ENCODE measurements at places on chromosomes 7 and 10. TPM values are rescaled to one million over a fixed set of nuclear protein-coding genes. Genes with fewer than 3 reads are reported as not detected.
A peak's percentile ranks its signal among the peaks of the same experiment; 100 is the strongest.

Gene IFIT1B
- total RNA-seq: not detected

Gene LRMDA
- total RNA-seq: 7.9 TPM

Gene LIPJ
- not detected for total RNA-seq

Gene RAB11FIP2
- 42.4 TPM for total RNA-seq

Gene NPFFR1
- total RNA-seq: under 0.01 TPM

Gene IRF5
- 6.6 TPM for total RNA-seq

Gene EBLN1
- not detected for total RNA-seq

Gene ACTR3C
- total RNA-seq: 7.9 TPM

Gene FAM25A
- total RNA-seq: not detected

Gene AKR1C4
- total RNA-seq: not detected

Gene ADAM22
- 1.4 TPM for total RNA-seq

Gene TSPAN12
- 4.7 TPM for total RNA-seq

Gene H2BK1
- not detected for total RNA-seq

Gene POLL
- total RNA-seq: 21.6 TPM

Gene AGAP5
- total RNA-seq: 7.8 TPM

- no peak for ATAC-seq
These were observed 149.2 kb downstream of the DYNC1I1 start for GRCh38 chr7:95921543-95921942.

DNA sequence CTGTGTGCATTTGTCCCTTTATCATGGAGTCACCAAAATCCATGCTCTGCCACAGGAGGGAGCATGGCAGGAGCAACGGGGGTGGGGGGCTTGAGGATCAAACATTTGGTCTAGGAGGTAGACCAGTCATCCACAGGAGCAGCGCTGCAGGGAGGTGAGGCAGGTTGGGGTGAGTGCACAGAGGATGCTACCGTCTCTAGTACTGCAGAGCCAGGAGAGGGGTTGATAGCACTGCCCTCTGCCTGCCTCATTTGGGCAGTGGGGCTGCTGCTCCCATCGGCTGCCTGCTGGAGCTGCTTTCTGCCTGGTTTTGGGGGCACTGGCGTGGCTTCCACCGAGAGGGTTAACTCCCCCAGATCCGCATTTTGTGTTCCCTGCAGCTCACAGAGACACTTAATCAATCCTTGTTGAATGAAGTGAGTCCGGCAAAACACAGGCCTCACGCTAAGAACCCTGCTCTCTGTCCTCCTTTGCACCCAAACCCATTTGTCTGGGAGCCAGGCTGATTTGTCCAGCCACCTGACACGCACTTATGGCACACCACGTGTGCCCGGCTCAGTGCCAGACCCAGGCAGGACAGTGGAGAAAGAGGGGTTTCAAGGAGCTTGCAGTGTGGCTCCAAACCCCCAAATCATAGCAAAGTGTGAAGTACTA, 527.1 kb upstream of the FOXK1 start:
- ATAC-seq: no peak

DNA sequence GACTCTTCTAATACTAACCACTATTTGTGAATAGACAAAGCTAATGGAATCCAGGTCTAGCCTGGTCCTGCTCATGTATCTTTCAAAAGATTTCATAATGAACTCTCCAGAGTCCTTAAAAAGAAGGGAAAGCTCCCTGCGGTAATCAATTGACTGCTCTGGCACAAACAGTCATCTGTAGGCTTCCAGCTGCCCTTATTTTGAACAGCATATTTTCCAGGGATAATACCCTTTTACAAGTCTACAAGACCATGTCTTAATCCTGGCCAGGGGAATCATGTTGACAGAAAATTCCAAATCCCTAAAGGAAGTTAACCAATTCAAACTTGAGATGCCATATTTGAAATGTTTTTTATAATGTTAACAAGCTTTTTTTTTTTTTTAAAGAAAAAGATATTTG, 34.6 kb downstream of the ADAM12 start:
- no peak for ATAC-seq

DNA sequence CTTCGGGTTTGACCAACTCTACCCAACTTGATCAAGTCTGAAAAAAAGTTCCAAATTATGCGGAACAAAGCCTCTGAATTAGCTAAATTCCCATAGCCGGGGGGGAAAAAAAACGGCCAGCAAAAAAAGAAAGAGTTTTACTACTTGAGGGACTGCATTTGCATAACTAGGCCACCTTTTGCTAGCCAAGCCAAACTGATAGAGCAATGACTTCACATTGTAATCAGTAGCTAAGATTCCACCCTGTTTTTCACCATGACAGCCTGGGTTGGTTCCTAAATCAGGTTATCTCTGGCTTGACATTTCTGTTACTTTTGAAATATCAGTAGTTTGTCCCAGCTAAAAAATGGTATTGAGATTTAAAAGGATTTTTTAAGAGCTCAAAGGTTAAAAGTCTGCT, 31.4 kb upstream of the CREB3L2 start:
- no peak for ATAC-seq

- peak; percentile 19 for ATAC-seq
These were observed 13.1 kb downstream of the AVPI1 start for GRCh38 chr10:97673736-97674525.

DNA sequence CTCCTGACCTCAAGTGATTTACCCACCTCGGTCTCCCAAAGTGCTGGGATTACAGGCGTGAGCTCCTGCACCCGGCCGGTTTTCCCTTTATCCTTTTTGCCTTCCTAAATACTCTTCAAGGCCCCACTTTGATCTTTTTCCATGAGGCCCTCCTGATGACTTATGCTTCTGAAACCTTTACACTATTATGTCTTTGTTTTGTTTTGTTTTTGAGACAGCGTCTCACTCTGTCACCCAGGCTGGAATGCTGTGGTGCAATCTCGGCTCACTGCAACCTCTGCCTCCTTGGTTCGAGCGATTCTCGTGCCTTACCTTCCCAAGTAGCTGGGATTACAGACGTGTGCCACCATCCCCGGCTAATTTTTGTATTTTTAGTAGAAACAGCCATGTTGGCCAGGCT, 3.8 kb downstream of the STMP1 start:
- no peak for ATAC-seq

DNA sequence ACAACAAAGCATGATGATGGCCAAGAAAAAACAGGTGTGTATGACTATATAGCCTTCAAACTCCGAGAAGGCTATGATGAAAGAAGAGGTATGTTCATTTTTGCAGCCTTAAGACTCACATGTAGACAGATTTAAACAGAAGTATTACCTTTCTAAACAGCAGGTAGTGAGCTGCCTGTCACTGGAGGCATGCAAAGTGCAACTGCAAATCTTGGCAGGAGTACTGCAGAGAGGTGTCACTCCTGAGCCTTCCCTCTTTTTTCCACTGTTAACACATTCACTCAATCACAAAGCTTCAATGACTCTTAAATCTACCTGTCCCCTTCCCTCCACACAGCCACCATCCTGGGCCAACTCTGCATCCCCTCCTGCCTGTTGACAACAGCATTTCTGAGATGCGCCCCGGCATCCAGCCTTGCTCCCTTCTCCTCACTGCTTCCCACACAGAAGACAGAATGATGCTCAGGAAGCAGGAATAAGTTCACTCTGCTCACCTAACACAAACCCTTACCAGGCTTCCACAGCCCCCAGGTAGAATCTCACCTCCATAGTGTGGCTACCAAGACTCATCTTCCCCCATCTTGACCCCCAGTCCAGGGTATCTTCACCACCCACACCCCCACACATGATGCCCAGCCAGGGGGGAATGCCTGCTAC, 161.9 kb upstream of the ZMIZ1 start:
- ATAC-seq: no peak

- ATAC-seq: no peak
These were observed 18.1 kb upstream of the MACC1 start for GRCh38 chr7:20235288-20235687.

GRCh38 chr7:85103357-85103756, 83.5 kb downstream of the SEMA3D start:
- ATAC-seq: peak; percentile 65

- no peak for ATAC-seq
These were observed 38.7 kb downstream of the UBE3C start for GRCh38 chr7:157177333-157177982.

DNA sequence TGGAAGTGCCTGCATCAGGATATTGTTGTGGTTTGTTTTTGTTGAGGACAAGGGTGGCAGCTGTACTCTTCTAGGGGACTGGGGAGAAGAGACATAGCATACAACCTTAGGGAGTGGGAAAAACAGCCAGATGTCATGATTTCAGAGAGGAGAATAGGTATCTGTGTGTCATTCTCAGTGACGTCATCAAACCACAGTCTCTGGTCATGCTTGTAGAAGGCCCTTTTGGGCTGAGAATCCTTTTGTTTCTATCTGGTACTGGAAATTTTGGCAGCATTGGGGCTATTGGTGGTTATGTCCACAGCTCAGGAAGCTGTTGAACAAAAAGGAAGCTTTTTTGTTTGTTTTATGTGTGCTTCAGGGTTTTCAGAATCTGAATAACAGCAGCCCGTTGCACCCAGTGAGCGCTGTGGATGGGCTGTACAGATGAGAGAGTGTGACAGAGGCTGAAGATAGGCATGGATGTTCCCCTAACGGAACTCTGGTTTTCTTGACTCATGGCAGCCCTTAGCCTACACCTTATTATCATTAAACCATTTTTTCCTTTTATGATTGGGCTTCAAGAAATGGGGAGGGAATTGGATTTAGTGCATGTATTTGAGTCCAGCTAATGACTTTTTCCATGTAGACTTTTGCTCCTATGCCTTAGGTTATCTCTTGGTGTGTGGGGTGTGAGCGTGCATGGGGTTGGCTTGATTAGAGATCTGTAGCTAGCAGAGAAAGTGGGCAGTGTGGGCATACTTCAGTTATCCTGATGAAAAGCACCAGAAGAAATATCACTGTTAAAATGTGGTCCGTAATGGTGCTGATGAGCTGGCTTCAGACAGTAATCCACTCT, 65.7 kb downstream of the SND1 start:
- no peak for ATAC-seq

DNA sequence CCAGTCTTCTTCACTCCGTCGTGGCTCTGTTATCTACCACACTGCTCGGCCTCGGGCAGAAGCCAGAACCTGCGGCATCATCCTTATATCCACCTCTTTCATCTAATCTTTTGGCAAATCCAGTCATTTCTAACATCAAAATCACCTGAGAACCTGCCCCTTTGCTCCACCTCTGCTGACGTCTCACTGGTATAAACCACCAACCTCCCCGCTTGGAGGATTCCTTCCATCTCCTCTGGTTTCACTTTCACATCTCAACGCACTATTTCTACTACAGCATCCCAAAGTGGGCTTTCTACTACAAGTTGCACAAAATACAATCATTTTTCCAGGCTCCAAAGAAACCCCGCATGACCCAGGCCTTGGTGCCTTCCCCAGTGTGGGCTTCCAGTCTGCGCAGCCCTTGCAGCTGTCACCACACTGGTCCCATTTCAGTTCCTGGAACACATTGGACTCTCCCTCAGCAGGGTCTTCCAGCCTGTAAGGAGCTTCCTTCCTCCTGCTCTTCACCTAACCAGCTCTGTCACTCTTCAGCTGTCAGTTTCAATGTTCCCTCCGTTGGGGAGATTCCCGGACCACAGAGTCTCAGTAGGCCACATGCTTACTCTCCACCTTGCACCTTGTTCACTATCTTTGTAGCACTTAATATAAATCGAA, 85.0 kb downstream of the PRKCQ start:
- ATAC-seq: no peak

GRCh38 chr10:61634746-61635145, 28.0 kb upstream of the CABCOCO1 start:
- ATAC-seq: no peak

- ATAC-seq: no peak
These were observed 19.5 kb upstream of the CARD11 start for GRCh38 chr7:3063016-3063753.

- no peak for ATAC-seq
These were observed 33.2 kb downstream of the GNAT3 start for GRCh38 chr7:80478683-80479082.

DNA sequence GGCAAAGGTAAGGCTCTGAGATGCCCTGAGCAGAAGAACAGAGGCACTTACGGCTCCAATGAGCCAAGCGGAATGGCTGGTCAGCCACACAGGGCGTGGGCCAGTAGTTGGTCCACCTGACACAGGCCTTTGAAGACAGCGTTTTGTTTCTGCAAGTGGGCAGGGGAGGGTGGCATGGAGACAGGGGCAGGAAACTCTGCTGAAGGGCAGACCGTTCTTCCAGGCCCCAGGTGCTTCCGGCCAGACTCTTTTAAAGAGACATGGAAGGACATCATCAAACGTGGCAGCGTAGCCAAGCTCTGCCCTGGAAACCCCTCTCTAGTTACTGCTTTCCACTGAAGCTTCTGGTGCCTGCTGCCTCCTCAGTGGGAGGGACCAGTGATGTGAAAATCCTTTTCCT, 77.5 kb upstream of the KMT2E start:
- peak; percentile 34 for ATAC-seq

- ATAC-seq: peak; percentile 18
These were observed 761 bp downstream of the KCTD7 start for GRCh38 chr7:66629222-66630062.

- ATAC-seq: no peak
These were observed 53.2 kb downstream of the FOXI2 start for GRCh38 chr10:127790066-127790624.

- ATAC-seq: no peak
These were observed 73.9 kb downstream of the CHCHD3 start for GRCh38 chr7:133007961-133008360.

GRCh38 chr7:6178298-6179029, 94.0 kb downstream of the CYTH3 start:
- ATAC-seq: peak; percentile 61

DNA sequence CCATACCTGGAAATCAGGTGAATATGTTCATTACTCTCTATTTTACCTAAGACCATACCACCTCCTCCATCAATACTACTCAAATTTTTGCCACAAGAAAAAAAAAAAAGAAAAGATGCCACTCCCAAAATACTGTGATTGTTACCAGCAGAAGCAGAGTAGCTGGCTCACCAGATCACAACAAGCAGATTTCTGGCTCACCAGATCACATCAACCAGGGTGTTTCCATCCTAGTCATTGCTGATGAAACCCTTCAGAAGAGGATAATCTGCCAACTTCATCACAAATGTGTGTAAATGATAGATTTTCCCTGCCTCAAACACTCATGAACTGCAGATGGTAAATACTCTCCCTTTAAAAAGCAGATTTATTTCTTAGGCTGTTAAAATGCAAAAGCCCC, 109.7 kb upstream of the NAMPT start:
- no peak for ATAC-seq

DNA sequence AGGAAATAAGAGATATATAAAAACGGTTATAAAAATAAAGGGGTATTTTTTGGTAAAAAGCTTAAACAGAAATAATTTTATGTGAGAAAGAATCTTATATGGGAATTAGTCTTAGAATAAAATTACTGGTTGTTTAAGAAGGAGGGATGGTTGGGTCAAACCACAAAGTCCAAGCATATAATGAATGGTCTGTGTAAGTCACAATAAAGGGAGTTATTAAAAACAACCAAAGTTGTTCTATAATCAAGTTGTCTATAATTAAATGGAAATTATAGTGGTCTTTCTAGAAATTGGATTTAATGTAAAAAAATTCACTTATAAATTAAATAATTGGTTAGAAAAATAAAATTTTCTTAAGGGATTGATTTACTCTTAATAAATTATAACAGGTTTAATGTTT, 304.8 kb downstream of the POM121L12 start:
- ATAC-seq: no peak

DNA sequence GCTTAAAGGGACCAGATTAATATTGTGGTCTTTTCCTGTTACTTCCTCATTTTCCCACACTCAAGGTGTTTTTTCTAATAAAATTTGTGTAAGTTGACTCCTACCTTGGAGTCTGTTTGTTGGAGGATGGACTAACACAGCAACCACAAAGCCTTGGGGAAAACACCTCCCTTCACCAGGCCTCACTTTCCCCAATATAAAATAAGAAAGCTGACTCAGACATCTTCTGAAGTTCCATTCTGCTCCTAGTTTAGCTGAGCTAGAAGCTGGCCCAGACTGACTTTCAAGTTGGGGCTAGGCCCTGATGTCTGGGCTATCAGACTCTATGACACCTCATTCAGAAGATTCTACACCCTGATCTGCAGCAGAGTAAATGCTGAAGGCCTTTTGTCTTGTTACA, 73.0 kb upstream of the ADRB1 start:
- ATAC-seq: no peak
